ENCODE measurements at places on chromosomes 6 and 20.

GRCh38 chr6:31791324-31792089 lies 4.0 kb downstream of the VARS1 start:
- DNase-seq = peak; percentile 56

DNA sequence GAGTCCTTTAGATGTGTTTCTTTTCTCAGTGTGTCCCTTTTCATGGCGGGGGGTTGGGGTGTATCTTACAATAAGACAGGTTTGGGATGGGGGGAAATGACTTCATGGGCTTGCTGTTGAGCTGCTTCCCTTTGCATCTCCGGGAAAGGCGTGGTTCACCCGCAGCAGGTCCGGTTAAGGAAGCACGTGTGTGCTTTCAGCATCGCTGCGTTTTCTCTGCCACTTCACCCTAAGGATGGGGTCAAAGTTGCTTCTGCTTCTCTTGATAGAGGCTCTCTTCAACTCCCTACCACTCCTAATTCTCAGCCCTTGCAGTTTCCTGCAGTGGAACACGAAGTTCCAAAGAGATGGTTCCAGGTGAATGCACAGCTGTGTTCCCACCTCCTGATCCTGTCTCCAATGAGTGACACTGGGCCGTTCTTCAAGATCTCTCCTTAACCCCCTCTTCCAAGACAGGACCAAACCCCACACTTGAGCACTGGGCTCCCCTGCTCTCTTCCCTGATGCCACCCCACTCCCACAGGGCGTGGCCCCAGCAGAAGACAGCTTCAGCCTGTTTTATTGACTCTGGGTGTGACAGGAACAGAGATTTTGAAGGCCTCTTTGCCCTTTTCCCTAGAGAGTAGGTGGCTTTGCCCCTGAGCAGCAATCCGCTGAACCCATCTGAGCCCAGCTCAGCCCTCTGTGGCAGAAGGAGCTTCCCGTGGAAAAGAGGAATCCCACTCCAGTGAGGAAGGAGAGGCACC lies 85.2 kb downstream of the PLEKHG1 start:
- no peak for DNase-seq

DNA sequence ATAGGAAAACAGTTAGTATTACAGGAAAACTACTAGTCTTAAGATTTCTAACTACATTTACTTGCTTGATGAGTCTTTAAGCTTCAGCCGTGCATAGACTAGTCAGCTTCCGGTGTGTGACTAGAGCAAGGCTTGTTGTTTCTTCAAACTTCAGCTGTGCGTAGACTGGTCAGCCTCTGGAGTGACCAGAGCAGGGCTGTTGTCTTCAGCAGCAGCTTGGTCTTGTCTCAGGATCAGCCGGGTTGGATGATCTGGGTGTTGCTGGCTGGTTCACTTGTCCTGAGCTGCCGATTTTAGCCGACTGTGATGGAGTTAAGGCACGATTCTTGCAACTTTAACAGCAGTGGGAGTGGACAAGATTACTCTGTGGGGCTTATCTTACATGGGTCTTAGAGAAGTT lies 44.7 kb downstream of the HLA-C start:
- DNase-seq = no peak

DNA sequence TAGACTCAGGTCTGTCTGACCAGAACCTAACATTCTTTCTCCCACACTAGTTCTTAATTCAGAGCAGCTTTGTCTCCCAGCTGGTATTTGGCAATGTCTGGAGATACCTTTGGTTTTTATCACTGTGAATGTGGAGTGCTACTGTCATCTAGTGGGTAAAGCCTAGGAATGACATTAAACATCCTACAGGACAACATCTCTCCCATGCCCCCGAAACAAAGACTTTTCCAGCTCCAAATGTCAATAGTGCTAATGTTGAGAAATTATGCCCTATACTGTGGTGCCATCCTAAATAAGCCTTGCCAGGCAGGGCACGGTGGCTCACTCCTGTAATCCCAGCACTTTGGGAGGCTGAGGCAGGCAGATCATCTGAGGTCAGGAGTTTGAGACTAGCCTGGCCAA lies 4.2 kb upstream of the TTPAL start:
- DNase-seq = no peak

DNA sequence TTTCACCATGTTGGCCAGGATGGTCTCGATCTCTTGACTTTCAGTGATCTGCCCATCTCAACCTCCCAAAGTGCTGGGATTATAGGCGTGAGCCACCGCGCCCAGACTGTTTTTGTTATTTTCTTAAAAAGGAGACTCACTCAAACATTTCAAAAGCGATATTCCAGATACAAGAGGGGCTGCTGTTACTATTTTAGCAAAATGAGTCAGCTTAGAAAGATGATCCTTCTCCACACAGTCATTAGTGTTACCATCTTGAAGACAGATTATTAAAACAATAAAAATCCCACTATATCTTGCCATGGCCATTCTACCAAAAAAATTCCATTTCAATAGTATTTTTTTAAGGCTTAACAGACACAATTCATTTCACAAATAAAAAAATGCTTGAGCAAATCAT lies 102.8 kb downstream of the PREP start:
- DNase-seq = no peak

DNA sequence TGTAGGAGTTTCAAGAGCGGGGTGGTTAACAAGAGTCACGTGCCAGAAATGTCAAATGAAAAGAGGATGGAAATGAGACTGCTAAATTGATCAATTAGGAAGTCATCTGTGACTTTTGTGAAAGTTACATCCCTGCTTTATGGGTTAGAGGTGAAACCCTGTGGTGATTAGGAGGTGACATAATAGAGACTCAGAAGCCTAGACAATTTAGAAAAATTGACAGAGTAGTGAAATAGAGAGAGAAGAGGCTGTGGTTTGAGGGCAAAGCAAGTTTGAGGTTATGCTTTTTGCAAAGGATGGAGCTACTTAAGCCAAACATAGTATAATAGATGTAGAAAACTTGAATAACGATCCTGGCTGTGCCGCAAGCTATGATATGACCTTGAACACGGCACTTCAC lies 71.8 kb downstream of the IMPG1 start:
- no peak for DNase-seq

DNA sequence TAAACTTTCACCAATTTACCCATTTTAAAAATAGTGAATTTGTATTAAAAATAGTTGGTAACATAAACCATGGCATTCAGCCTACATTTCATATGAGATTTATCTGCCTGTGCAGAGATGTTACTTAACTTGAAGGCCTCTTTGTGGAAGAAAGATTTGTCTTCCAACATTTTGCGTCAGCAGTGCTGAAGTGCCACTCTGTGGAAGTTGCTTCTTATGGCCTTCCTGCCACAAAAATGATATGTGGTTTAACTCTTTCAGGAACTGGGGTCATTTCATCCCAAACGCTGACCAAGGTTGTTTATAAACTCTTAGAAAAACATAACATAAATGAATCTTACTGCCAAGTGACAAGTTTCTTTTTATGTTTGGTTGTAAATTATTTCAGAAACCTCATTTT lies 246.8 kb downstream of the ARID1B start:
- no peak for DNase-seq

DNA sequence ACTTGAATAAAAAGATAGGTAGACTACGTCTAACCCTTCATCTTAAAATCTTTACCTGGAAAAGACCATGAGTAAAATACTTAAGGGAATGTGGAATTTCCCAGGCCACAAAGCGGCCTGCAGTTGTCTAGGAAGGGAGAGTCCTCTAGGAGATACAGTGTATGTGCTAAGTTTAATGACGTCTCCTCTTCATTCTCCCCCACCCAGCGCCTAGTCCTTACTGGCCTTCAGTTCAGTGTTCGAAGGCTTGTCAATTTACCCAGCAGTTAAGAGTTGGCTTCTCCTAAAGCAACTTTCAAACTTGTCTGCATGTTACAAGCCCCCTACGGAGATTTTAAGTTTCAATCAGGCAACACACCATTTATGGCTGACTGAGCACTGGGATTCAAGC lies 35.2 kb downstream of the HFE start:
- peak; percentile 50 for DNase-seq

DNA sequence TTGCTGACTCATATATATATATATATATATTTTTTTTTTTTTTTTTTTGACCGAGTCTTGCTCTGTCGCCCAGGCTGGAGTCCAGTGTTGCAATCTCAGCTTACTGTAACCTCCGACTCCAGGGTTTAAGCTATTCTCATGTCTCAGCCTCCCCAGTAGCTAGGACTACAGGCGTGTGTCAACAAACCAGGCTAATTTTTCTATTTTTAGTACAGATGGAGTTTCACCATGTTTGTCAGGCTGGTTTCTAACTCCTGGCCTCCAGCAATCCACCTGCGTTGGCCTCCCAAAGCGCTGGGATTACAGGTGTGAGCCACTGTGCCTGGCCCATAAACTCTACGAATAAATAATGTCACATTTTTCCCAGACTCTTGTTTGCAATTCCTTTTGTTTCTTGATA lies 4.8 kb downstream of the LRP11 start:
- DNase-seq = no peak

DNA sequence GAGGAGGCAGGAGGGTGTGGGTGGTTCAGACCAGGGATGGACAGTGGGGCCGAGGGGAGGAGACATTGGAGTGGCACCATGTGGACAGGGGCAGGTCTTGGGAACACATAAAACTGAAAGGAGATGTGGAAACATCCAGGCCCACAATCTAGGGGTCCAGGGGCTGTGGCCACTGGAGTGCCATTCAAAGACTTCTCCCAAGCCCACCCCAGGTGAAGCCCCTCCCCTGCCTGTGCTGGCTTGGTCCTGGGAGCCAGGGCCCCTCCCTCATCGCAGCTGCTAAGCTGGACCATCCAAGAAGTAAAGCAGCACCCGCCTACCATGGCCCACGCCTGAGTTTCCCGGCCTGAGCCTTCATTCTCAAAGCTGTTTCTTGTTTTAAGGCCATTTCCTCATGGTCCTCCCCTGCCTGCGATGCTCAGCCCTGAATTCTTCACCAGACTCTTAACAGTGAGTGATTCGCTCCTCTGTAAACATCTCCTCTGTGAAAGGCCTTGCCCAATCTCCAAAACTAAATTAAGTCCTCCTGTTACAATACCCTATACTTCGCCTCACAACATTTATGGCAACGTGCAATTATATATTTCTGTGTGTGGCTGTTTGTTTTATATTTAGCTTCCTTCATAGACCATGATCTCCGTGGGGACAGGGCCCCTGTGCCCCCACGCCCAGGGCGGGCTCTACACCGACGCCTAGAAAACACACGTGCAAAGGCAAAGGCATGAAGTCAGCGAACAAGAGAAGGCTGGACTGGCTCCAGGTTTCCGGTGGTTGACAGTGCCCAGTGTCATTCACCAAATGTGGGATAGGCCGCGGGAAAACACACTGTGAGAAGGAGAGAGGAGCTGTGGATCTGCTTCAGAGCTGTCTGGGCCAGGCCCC lies 267.8 kb downstream of the ERMARD start:
- DNase-seq = no peak

DNA sequence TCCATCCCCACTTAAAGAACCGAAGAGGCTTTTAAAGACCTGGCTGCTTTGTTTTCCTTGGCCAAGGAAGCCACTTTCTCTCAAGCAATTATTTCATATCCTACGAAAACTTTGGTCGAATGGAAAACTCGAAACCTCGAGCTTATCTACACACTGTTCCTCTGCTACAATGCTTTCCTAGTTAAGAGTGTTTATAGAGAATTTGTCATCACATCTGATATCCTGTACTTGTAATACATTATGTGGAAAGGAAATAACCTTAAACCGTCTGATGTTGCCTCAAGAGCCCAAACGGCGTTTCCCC lies 28.1 kb downstream of the TFAP2B start:
- DNase-seq = no peak

- no peak for DNase-seq
Measured at GRCh38 chr6:110628330-110628729, 151.9 kb upstream of the SLC22A16 start.

DNA sequence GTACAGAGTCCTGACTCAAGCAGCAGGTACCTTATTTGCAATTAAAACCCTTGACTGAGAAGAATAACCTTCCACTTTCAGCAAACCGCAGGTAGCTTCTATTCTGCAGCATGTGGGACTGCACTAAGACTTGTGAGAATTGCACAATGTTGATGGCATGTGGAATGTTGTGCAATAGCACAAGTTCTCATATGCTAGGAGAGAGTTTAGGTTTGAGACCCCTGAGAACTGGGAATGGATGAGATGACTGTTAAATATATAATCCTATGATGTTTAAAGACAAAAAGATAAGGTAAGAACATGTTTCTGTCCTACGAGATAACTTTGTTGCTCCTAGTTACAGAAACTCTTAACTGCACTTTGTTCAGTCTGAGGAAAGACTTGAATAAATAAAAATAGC lies 194.6 kb downstream of the OTOR start:
- DNase-seq = no peak

DNA sequence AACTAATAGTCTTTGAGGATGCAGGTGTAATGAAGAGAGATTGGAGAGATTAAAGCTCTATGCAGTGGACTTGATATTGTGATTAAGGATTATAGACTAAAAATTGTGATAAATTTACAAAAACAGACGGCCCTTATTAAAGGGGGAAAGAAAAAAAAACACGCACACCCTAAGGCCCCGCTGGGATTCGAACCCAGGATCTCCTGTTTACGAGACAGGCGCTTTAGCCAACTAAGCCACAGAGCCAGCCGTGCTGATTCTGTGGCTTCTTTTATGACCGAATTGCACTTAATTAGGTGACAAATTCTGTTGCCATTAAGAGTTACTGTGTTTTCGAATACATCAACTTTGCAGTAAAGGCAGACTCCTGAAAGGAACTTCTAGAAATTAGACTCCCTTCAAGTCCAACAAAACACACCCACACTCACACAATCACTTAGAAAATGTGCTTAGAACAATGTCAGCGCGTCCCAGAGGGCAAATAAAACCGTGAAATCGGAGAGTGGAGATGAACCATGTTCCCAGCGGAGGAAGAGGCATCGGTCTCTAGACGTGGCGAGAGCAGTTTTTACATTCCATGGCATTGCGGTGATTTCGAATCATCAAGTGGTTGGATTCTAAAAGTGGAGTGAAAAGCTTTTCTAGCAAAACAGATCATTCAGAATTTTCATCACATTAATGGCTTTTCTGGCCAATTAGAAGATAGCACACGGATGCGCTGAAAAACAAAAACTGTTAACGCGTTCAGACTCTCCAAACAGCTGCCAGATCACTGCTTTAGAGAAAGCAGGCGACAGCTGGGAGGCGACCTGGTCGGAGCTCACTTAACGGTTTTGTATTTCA lies 122.6 kb downstream of the GPX5 start:
- peak; percentile 97 for DNase-seq

DNA sequence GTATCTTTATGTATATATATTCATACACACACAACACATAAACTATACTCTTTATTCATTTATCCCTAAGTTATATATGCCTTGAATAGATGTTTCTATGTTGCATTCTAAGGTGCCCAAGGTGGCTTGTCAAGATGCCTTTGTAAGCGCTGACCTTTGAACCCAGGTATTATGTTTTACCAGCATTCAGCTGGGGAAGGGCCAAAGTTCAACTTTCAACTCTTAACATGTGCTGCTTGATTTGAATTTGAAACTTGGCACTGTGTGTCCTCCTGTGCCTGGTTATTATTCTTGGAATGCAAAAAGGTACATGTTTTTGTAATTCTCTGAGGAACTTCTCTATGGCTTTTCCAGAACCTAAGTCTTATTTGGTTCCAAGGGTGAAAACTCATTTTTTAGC lies 146.5 kb downstream of the EDN1 start:
- DNase-seq = no peak

GRCh38 chr20:16123623-16124022 lies 449.6 kb downstream of the KIF16B start:
- no peak for DNase-seq

- DNase-seq = no peak
Measured at GRCh38 chr20:16411361-16411760, 161.9 kb downstream of the KIF16B start.

All from NCI-H524 (cell line).